ENCODE measurements at places on chromosomes 7 and 10. TPM values are rescaled to one million over a fixed set of nuclear protein-coding genes. Genes with fewer than 3 reads are reported as not detected.
A peak's percentile ranks its signal among the peaks of the same experiment; 100 is the strongest.

The HELLS gene
- 84.6 TPM for total RNA-seq

DNA sequence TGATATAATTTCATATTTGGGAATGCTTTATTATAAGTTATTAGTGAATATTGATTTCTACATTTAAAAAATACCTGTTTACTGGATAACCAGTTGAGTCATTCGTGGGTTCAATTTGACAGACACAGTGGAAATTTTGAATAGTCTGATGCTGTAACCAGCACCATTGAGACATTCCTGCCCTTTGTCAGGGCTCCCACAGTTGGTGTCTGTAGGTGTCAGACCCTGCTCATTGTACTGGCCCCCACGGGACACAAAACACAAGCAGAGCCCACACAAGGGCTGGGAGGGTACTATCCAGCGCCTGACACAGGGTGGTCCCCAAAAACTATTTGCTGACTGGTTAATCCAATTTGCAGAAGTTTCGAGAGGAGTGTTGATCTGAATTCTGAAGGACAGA is 35.9 kb downstream of the EEPD1 start:
- DNase-seq, result no peak

DNA sequence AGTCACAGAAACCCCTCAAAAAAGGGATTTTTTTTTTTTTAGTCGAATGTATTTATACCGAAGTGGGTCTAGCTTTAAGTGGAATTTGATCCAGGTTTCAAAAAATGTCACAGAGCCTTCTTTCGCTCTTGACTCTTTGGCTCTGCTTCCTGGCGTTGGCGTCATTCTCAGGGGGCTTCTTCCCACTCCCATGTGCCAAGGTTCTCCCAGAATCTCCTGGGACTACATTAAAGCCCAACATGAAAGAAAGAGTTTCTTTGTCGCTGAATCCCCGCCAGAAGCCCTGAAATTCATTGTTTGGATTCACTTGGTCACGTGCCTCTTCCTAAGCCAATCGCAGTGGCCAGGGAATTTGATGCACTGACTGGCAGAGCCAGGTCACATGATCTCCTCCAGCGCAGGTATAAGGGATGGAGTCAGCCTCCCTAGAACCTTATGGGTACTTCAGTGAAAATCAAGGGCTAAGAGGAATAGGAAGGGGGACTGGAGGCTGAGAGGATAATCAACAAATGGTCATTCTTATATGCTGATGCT is 101.2 kb downstream of the RPS24 start:
- no peak for DNase-seq

- DNase-seq, result peak; percentile 62
Observed at GRCh38 chr10:69222157-69223027, 2.3 kb downstream of the HKDC1 start.

The MPP7 gene
- 16.4 TPM for total RNA-seq
